T-helper 22 cell (primary cell): ENCODE measurements at places on chromosomes 7 and 10.

- no peak for DNase-seq
Observed at GRCh38 chr7:24880886-24881285, 99.1 kb downstream of the OSBPL3 start.

DNA sequence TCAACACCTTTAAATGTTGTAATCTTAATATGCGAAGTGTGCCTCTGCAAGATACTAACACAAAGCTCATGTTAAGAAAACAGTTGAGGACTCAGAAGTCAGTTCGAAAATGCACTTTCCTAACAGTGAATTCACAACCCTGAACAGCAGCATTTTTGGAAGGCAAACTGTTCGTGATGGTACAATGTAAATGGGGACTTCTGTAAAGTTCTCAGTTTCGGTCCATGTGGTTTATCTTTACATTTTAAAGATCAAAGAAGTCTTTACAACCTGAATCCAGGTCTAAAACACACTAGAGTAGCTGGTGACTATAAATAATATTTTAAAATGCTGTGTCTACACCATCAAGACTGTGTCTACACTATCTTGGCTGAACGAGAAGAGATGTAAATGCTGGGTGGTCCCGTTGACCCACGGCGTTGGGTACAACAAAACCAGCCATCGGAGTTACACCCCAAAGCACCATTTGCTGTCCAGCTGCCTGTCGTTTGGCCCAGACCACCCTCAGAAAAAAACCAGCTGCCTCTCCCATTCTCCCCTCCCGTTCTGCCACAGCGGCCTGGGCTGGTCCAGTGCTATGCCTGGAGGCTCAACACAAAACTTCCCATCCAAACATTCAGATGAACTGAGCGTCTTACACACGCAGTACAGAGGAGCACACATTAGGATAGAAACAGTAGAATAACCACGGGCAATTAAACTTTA is 42.9 kb downstream of the MKI67 start:
- DNase-seq, result no peak

DNA sequence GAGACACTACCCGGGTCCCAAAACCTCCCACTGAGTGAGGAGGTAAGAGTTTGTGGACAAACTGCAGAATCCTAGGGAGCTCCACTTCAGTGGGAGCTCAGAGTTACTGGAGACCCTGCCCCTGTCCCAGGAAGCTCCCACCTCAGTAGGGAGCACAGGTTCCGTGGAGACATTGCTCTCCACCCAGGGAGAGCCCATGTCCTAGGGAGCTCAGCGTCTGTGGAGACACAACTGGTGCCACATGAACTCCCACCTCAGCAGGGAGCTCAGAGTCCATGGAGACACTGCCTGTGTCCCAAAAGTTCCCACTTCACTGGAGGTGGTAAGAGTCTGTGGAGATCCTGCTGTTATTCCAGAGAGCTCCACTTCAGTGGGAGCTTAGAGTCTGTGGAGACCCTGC is 6.3 kb downstream of the MYO1G start:
- no peak for DNase-seq

- DNase-seq, result no peak
Observed at GRCh38 chr10:13977861-13978532, 352.7 kb downstream of the FRMD4A start.

DNA sequence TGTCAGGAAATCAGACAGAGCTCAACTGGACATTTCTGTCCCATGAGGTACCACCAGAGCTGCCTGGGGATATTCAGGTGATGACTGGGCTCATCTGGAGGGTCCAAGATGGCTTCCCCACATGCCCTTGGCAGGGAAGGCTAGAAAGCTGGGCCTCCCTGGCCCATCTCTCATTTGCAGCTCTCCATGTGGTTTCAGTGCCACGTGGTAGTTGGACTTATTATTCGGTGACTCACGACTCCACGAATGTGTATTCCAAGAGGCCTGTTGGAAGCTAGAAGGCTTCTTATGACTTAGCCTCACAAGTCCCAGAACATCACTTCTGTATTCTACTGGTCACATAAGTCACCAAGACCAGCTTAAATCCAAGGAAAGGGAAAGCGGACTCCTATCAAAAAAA is 22.8 kb downstream of the NSMCE4A start:
- no peak for DNase-seq

DNA sequence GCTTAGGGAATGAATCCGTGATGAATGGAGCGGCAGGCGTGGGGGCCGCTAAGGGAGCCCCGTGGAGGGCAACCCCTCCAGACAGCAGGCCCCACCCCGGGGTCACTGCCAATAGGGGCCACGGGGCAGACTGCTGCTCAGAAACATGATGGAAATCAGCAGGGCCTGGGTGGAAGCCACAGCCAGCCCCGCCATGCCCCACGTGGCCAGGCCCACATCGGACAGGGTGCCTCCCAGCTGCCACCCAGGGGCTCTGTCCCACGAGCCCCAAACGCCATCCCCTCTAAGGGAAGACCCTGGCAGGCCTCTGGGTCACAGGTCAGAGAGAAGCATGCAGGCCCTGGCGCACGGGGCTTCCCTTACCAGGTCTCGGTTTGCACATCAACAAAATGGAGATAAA is 28.4 kb downstream of the TNRC18 start:
- DNase-seq, result no peak

DNA sequence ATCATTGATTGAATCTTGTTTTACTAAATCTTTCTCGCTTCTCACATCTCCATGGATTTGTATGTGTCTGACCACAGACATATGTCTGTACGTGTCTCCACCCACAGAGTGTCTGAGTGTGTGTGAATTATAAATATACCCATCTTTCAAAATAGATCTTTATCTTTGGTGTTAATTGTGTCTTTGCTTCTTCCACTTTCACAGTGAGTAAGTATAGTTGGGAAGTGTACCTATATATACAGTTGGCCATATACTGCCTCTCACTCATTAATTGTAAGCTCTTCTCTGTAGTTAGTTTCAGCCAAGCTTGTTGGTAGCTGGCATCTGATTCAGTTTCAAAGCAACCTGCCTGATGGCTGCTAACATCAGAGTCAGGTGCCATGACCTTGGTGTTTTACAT is 18.4 kb downstream of the EEPD1 start:
- DNase-seq, result no peak

- DNase-seq, result no peak
Observed at GRCh38 chr10:97583476-97583875, 713 bp upstream of the HOGA1 start.

GRCh38 chr10:125882596-125882995 is 1.5 kb upstream of the DHX32 start:
- DNase-seq, result no peak

GRCh38 chr10:34380856-34381255 is 434.2 kb downstream of the PARD3 start:
- no peak for DNase-seq

DNA sequence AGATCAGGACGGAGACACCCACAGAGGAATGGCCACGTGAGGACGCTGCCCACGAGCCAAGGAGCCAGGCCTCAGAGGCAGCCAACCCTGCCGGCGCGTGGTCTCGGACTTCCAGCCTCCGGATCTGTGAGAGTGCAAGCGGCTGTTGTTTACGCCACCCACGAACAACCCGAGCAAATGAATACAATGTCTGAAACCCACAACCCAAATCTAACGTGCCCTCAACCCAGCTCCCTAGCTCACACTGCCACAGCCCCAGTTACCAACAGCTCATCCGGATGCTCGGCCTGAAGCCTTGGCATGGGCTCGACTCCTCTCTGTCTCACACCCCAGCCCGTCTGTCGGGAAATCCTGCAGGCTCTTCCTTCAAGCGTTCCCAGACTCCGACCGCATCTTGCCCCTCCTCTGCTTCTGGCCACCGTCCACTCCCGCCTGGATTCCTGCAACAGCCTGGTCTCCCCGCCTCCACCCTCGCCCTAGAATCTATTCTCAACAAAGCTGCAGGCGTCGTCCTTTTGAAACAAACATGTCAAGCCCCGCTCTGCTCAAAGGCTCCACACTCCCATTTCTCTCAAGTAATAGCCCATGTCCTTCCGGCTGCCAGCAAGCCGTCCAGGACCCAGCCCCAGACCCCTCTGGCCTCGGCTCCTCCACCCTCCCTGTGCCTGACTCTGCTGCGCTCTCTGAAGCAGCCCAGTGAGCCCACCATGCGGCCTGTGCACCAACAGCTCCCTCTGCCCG is 35.3 kb downstream of the STK32C start:
- no peak for DNase-seq

- DNase-seq, result peak; percentile 24
Observed at GRCh38 chr7:135282561-135283254, 49.1 kb downstream of the STRA8 start.

DNA sequence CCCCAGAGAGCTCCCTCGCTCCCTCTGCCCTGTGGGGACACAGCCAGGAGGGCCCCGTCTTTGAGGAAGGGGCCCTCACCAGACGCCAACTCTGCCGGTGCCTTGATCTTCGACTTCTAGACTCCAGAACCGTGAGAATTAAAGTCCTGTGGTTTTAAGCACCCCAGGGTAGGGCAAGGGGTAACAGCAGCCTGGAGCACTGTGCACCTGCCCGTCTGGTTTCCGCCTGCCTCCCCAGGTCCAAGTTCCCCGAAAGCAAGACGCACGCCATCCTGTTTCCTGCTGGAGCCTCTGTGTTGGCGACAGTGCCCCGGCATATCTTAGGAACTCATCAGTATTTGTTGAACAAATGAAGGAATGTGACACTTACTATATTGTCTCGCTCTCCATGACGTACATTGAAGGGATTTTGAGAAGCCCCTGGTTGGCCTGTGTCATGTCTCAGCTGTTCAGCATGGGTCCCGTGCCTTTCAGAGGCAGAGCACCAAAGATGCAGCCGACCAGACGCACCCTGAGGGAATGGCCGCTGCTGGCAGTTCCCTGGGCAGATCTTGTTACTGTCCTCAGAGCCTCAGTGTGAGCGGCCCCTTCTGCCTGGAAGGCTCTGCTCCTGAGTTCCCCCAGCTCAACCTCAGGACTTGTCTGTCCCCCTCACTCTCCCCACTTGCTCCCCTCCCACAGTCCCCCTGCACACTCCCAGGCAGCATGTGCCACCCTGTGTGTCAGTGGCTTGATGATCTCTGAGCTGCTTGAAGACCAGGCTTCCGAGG is 226.2 kb downstream of the TCERG1L start:
- DNase-seq, result no peak

DNA sequence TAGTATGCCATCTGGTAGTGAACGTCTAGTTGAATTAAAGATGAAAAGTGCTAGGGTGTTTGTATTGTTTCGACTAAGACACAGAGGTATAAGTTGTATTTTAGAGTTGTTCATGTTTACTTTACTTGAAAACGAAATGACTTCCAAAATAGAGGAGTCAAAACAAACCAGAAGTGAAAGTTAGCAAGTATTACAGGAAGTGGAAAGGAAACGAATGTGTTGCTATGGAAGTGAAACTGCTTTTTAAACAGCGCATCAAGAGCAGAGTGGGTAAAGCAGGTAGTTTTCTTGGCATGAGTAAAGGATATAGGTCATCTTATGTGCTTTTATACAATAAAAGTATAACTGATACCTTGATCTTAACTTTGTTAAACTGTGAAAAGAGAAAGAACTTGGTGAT is 20.0 kb upstream of the GALNTL5 start:
- DNase-seq, result no peak

DNA sequence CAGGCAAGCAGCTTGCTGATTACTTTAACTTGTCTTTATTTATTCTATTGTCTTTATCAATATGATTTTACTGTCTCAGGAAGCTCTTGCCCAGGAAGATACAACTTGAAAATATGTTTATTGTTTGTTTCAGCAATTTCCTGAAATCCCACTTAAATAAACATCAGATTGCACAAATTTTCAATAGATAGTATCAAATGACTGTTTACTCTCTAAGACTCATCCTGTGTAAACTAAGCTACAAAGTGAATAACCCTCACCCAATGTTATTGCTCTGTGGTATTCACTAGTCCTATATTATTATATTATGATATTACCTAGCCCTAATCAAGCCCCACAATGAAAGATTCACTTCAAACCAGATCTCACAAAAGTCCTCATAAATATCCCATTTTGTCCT is 130.4 kb upstream of the HPS1 start:
- DNase-seq, result no peak

DNA sequence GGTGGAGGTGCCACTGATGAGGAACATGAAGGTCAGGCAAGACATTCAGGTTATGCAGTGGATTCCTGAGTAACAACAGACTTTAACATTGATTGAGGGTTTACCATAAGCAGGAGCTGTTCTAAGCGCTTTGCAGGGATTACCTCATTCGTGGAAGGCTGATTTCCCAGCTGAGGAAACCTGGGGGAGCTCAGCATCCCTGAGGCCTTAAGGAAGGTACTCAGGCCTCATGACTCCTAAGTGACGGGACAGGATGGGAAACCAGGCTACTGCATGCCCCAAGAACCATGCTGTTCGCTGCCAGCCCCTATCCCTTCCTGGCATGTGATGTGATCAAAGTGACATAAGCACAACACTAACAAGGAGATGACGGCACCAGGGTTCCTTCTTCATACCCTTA is 143.6 kb upstream of the NFE2L3 start:
- DNase-seq, result no peak

DNA sequence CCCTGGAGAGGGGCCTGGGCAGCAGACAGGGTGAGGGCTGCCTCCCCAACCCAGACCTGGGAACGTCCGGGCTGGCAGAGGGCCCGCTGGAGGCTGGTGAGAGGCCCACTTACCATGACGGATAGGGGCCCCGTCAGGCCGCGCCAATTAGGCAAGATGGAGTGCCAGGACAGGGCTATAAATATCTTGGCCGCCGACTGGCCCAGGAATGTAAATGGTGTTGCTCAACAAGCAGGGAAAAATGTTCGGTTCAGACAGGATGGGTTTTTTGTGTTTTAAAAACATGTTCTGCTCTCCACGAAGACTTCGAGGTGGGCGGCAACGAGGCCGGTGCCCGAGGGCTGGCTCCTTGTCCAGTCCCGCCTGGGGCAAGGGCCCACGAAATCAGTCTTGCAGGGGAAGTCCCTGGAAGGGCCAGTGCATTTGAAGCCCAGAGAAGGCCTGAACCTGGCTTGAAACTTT is 35.8 kb upstream of the ELN start:
- no peak for DNase-seq

- no peak for DNase-seq
Observed at GRCh38 chr7:31056775-31057346, 4.8 kb downstream of the ADCYAP1R1 start.

GRCh38 chr10:109875151-109875568 is 48.2 kb downstream of the XPNPEP1 start:
- DNase-seq, result no peak

DNA sequence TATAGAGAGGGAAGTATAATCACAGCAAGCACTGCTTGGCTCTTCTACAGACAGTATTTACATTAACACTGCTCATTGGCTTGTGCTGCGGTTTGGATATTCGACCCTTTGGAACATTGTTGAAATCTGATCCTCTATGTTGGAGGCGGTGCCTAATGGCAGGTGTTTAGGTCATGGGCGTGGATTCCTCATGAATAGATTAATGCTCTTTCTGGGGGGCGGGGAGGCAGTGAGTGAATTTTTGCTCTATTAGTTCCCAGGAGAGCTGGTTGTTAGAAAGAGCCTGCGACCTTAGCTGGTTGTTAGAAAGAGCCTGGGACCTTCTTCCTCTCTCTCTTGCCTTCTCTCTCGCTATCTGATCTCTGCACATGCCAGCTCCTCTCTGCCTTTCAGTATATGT is 77.3 kb upstream of the SVIL start:
- no peak for DNase-seq

- DNase-seq, result no peak
Observed at GRCh38 chr10:12597788-12598765, 248.7 kb downstream of the CAMK1D start.

- DNase-seq, result no peak
Observed at GRCh38 chr7:921581-922333, 32.7 kb downstream of the ADAP1 start.
